ENCODE measurements at places on chromosomes 3 and 15.

DNA sequence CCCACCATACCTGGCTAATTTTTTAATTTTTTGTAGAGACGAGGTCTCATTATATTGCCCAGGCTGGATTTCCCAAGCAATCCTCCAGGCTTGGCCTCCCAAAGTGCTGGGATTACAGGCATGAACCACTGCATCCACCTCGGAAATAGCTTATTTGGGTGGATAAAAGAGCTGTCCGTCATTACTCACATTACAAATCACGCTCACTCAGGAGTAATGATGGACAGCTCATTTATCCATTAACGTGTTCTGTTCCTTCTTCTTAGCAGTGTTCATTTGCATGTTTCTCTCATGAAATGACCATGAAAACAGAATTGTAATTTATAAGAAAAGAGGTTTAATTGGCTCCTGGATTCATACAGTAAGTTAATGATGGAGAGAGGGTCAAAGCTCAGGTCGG lies 9.8 kb downstream of the SV2B start:
- no peak for DNase-seq

DNA sequence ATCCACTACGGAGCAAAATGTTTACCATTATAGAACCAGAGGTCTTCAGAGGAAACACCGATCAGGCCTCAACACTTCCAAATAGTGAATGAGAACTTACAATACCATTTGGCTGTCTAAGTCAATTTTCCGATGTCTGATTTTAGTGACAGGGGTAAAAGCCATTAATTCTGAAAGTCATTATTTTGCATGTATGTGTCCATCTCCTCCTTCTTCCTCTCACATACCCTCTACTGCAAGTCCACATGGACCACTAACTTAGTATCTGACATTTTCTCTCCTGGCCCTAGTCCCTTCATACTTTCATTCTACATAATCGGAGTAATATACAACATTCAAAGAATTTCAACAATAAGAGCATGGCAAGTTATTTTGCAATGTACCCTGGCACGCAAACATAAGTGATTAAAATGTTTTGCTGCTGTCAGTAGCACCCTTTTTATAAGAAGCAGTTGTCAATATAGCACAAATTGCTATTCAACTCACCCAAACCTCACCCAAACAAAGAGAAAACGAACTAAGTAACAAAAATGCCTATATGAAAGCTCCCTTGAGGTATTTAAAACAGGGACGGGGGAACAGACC lies 1.9 kb downstream of the TOP2B start:
- DNase-seq: no peak

GRCh38 chr3:154766765-154767503 lies 313.2 kb upstream of the MME start:
- no peak for DNase-seq

DNA sequence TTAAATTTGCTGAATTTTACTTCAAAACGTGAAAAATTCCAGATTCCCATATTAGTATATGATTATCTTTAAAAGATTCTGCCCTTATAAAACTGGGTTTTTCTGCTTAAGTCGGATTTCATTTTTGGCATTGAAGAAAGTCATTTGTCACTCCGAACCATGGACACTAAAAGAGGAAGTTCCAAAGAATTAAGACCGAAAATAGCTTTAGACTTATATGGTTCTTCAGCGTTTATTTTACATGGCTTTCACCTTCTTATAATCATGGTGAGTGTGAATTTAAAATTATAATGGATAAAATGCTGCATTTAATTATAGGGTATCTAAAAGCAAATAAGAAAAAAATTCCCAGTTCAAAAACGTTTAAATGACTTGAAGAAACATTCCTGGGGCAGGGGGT lies 1.0 kb downstream of the C3orf38 start:
- peak; percentile 57 for DNase-seq

GRCh38 chr15:39345176-39345575 lies 235.7 kb upstream of the THBS1 start:
- no peak for DNase-seq

DNA sequence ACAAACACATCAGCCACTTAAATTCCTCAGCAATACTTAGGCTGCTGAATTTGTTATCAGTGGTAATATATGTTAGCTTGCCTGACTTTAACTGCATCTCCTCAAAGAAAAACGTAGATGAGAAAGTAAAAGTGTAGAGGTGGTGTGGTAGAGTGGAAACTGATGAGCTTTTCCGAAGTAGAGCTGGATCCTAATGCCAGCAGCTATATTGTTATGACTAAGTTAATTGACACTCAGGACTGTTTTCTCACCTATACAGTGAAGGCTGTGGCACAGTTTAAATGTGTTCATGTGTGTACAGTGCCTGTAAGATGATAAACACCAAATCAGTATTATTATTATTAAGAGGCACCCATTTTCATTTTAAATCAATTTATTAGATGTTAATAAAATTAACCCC lies 174.9 kb downstream of the TNIK start:
- DNase-seq: no peak

DNA sequence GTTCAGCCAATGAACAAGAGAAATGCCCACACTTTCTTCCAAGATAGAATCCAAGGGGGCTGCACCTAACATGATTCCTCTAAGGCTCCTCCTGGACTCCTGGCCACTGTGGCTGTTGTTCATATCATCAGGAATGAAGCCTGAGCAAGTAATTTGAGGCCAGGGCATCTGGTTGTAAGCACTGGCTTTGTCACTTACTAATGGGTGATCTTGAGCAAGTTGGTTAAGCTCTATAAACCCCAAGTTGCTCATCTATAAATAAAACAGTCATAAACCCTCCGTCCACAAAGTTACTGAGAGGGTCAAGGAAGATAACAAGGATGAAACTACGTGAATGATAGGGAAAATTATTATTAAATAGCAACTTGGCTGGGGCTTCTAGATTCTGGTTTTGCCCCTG lies 58.3 kb downstream of the CDC25A start:
- DNase-seq: no peak

GRCh38 chr3:9347887-9348286 lies 15.0 kb upstream of the THUMPD3 start:
- DNase-seq: no peak

DNA sequence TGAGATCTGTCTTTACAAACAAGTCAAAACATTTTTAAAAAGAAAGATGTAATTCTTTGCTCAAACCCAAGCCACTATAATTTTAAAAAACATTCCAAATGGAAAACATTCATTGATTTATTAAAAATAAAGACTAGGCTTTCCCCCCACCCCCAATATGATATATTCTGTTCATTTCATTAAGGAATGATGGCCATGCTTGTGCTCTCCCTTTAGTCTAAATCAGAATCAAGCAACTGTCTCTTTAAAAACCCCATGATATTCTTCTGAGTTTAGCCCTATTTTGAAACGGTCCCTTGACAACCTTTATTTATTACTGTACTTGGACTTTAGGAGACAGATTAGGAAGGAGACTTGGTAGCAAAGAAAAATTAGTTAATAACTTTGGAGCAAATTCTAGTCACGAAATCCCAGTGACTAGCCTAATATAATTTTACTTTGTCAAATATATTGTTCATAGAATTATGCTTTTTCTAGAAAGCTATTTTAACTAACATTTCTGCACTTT lies 38.4 kb downstream of the TSC22D2 start:
- no peak for DNase-seq

GRCh38 chr15:100022806-100023205 lies 289.6 kb upstream of the LYSMD4 start:
- no peak for DNase-seq

GRCh38 chr3:188434594-188434993 lies 280.6 kb downstream of the LPP start:
- no peak for DNase-seq

DNA sequence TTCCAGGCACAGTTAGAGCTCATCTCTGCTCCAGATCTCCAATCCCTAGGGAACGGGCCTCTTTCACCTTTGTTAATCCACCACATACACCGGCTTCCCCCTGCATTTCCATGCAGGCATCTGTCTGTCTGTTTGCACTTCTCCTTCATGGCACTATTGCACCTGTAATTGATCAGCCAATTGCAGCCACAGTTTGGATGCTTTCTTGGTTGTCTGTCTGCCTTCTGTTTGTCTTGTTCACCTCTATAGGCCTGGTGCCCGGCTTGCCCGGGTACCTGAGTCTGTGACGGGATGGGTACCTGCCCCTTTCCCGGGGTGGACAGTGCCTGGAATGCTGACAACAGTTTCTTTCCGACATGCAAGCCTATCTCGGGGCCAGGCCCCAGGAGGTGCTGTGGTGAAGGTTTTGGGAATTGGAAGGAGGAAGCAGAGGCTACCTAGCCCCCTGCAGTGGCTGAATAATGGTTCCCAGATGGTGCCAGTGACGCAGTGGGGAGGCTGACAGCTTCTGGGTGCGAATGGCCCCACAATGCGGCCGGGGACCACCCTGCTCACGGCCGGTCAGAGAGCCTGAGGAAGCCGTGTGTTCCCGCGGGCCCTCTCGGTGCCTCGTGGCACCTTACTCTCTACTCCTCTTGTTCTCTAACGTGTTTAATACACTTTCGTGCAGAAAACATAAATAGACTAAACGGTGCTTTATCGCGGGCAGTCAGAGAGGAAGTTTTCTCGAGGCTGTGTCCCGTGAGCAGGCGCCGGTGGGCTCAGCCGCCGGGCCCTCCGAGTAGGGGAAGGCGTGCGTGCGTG lies 31.3 kb upstream of the RAB6B start:
- no peak for DNase-seq

GRCh38 chr15:44728576-44729407 lies 7.5 kb upstream of the TRIM69 start:
- DNase-seq: peak; percentile 97

- DNase-seq: no peak
These were observed 322.8 kb downstream of the NEK10 start for GRCh38 chr3:27046351-27046750.

GRCh38 chr15:38758043-38758442 lies 193.4 kb upstream of the RASGRP1 start:
- no peak for DNase-seq

- peak; percentile 95 for DNase-seq
These were observed 158.3 kb downstream of the SV2B start for GRCh38 chr15:91258415-91258759.

DNA sequence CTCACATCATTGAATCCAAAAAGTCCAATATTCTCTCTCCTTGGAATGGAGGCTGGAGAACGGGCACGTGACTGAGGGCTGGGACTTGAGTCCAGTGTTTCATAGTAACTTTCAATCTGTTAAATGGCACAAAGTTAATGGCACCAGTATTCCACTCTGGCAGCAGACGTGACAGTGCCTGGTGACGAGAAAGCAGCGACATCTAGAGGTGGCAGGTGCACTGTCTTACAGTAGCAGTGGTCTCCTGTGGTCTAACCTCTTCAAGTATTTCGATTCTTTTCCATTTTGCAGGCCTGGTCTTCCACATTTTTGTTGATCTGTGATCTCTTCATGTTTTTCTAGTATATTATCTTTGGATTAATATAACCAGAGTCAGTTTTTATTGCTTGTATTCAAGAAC lies 107.1 kb downstream of the OXSM start:
- no peak for DNase-seq

GRCh38 chr15:61892140-61892539 lies 168.1 kb downstream of the VPS13C start:
- no peak for DNase-seq

DNA sequence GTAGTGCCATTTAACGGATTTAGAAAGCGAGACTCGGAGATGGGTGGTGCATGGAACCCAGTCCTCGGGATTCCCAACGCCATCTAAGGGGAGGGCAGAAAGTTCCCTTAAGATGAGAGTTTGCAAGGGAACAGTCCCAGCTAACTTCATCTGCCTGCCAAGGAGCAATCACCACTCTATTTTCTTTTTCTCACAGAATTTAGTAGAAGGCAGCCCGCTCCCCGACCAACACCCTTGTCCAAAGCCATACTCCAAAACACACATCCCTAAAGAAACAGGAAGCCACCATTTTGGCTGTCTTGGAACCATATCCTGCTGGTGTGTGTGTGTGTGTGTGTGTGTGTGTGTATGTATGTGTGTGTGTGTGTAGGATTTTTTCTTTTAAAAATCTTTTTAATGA lies 7.1 kb upstream of the FGD5 start:
- DNase-seq: no peak

DNA sequence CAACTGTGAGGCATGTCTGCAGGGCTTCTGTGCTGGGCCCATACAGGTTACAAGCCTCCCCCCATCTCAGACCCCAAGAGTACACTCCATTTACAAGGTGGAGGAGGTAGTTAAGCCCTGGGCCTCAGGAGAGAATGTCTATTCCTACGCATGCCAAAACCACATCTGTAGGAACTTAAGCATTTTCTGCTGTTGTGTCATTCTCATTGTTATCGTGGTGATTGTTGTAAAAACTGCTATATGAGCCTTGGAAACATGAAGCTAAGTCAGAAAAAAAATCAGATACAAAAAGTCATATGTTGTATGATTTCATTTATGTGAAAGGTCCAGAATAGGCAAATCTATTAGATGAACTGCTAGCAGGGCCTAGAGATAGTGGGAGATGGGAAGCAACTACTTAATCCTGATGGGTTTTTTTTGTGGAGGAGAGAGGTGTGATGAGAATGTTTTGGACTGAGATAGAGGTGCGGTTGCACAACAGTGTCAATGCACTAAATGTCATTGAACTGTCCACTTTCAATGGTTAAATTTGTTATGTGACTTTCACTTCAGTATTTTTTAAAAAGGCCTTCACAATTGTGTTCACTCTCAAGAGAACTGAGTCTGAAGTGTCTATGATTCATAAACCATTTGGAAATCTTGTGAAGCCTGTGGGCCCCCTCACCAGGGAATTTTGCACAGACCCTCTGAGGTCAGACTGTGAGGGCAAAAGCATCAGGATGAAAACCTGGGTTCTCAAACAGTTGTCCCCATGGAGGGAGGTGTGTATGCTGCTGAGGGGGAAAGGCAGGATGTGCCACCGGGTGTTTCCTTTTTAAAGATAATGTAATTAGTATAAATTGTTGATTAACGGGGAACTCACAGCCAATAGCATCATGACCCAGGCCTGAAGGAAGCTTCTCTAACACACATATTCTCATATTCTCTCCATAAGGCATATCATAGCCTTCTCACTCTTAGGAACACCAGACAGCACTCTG lies 3.2 kb downstream of the RTP3 start:
- DNase-seq: no peak

DNA sequence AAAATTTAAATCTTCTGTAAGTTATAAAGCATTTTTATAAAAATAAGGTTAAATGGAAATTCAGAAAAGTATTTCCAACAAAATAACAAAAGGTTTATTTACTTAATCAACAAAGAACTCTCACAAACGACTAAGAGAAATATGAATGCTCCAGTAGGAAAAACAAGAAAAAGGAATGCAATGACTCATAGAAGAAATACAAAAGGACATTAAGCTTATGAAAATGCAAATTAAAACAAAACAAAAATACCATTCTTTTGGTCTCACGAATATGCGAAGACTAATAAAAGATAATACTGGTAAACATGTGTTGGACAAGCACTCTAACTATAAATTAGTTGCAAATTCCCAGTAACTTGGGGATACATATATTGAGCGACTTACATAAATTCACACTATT lies 17.5 kb upstream of the TBC1D5 start:
- no peak for DNase-seq

GRCh38 chr15:80072285-80072994 lies 13.0 kb downstream of the ZFAND6 start:
- peak; percentile 98 for DNase-seq

GRCh38 chr3:99962703-99963102 lies 145.0 kb downstream of the CMSS1 start:
- no peak for DNase-seq

All from AML-193 (cell line).